ENCODE measurements at places on chromosomes 7 and 10. TPM values are rescaled to one million over a fixed set of nuclear protein-coding genes. Genes with fewer than 3 reads are reported as not detected.

GRCh38 chr10:132329565-132330485 is 2.2 kb upstream of the LRRC27 start:
- DNase-seq = peak; percentile 64
- peak overlapping the region; percentile 90 for H3K4me3 ChIP-seq
- peaks cover 38% of the 10 kb centered on the region for H3K36me3 ChIP-seq
- H3K27me3 ChIP-seq = peaks cover 1% of the 10 kb centered on the region
- peak overlapping the region; percentile 85 for H3K27ac ChIP-seq
- peaks cover 56% of the 10 kb centered on the region for H3K4me1 ChIP-seq

DNA sequence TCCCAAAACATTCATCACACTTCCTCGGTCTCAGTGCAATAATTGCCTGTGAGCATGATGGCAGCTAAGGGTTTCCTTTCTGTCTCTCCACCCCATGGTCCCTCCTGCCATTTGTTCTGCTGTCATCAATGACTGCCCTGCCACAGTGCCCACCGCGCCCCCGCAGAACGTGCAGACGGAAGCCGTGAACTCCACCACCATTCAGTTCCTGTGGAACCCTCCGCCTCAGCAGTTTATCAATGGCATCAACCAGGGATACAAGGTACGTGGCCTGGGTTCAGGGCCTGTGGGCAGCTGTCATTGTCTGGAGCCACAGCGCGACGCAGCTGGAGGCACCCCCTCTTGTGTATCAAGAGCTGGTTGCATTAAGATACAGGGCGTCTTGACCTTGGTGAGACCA is 632.9 kb upstream of the FOXK1 start:
- no peaks in the 10 kb centered on the region for H3K36me3 ChIP-seq
- H3K27me3 ChIP-seq = peaks cover 3% of the 10 kb centered on the region
- no peak overlapping the region for H3K4me3 ChIP-seq
- no peaks in the 10 kb centered on the region for H3K4me1 ChIP-seq

Gene WNT8B
- total RNA-seq = 0.46 TPM

GRCh38 chr7:70379210-70379609 is 752.7 kb upstream of the GALNT17 start:
- no peak overlapping the region for H3K4me3 ChIP-seq
- no peaks in the 10 kb centered on the region for H3K4me1 ChIP-seq
- no peak for DNase-seq
- H3K36me3 ChIP-seq = no peaks in the 10 kb centered on the region

- peak; percentile 57 for DNase-seq
- H3K27me3 ChIP-seq = no peaks in the 10 kb centered on the region
- H3K4me3 ChIP-seq = no peak overlapping the region
- H3K4me1 ChIP-seq = no peaks in the 10 kb centered on the region
- H3K27ac ChIP-seq = no peak overlapping the region
Measured at GRCh38 chr10:128078136-128078969, 47.9 kb downstream of the MKI67 start.

Gene TMEM130
- total RNA-seq = not detected

DNA sequence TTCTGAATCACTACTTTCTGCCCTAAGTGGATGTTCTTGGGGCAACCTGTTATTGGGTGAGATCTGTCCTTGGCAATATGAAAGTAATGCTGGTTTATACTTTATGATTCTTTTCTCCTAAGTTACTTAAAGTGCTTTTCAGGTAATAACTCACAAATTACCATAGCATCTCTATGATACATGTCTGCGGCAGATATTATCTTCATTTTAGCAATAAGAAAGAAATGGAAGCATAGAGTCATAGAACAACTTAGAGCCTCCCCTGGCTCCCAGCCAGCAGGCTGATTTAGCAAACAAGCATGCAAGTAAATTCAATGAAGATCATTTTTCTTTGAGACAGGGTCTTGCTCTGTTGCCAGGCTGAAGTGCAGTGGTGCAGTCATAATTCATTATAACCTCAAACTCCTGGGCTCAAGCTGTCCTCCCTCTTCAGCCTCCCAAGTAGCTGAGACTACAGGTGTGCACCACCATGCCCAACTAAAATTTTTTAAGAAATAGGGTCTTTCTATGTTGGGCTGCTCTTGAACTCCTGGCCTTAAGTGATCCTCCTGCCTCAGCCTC is 38.1 kb upstream of the GRM8 start:
- no peaks in the 10 kb centered on the region for H3K4me1 ChIP-seq
- H3K4me3 ChIP-seq = no peak overlapping the region
- H3K36me3 ChIP-seq = no peaks in the 10 kb centered on the region
- no peak overlapping the region for H3K27ac ChIP-seq
- H3K27me3 ChIP-seq = peaks cover 7% of the 10 kb centered on the region
- DNase-seq = no peak

GRCh38 chr10:102120142-102120990 is at the start of gene LDB1:
TSS of gene LDB1 (minus strand) at chr10:102120368. CDS start at chr10:102120110, 258 bp downstream.
- H3K27ac ChIP-seq = peak within 1 kb of the TSS; percentile 96
- H3K27me3 ChIP-seq = no peaks in the 10 kb centered on the region
- DNase-seq = peak; percentile 74

Gene CYP2C19
- 0.53 TPM for total RNA-seq

Gene GDF2
- not detected for total RNA-seq

DNA sequence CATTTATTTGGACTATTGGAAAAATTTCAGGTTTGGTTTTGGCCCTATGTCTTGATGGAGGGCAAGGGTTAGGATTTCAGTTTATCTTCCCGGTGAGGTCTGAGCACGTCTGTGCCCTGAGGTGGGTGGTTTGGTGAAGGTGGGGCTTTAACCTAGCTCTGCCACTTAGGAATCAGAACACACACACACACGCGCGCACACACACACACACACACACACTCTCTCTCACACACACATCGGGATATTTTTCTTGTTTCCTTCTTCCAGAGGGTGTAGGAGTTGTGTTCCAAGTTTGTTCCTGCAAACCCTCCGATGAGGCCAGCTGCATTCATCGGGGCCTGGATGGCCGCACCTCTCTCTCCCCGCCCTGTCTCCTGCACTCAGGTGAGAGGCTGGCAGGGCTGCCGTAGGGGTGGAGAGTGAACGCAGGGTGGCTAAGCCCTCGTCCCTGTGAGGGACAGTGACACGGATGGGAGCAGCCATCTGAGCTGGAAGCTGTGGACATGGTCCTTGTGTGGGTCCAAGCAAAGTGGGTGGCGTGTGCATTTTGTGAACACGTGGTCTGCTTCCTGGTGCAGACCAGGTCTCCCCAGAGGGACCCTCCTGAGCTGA is 34.2 kb downstream of the CHST12 start:
- H3K27ac ChIP-seq = no peak overlapping the region
- H3K27me3 ChIP-seq = no peaks in the 10 kb centered on the region
- H3K4me1 ChIP-seq = no peaks in the 10 kb centered on the region
- DNase-seq = no peak
- H3K4me3 ChIP-seq = no peak overlapping the region

Gene RNF32
- total RNA-seq = 1.4 TPM

- no peak overlapping the region for H3K4me3 ChIP-seq
- no peak overlapping the region for H3K27ac ChIP-seq
- DNase-seq = no peak
- no peaks in the 10 kb centered on the region for H3K36me3 ChIP-seq
- H3K4me1 ChIP-seq = peaks cover 17% of the 10 kb centered on the region
Measured at GRCh38 chr10:30734901-30735300, 105.3 kb upstream of the LYZL2 start.

DNA sequence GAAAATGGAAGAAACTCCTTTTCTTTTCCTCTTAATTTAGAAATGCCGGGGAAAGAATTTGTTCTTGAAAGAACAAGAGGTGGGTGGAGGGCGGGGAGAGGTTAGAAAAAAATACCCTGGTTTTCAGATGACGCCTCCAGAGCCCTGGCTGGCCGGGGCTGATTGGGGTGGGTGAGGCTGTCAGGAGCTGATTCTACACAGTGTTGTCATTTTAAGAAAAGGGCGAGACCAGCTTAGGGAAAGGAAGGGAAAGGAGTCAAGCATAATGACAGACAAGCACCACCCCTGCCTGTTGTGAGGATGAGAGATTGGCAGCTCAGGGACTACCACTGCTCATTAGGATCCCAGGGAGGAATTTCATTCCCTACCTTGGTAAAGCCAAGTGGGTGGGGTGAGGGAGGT is 9.9 kb upstream of the FAM180A start:
- peaks cover 29% of the 10 kb centered on the region for H3K27me3 ChIP-seq
- no peak overlapping the region for H3K27ac ChIP-seq
- no peak for DNase-seq
- no peaks in the 10 kb centered on the region for H3K36me3 ChIP-seq

- H3K4me1 ChIP-seq = peaks cover 59% of the 10 kb centered on the region
- no peaks in the 10 kb centered on the region for H3K27me3 ChIP-seq
- H3K36me3 ChIP-seq = peaks cover 16% of the 10 kb centered on the region
- no peak overlapping the region for H3K4me3 ChIP-seq
Measured at GRCh38 chr10:102776779-102777456, 33.2 kb downstream of the WBP1L start.

Gene ZSCAN25
- 15.9 TPM for total RNA-seq

DNA sequence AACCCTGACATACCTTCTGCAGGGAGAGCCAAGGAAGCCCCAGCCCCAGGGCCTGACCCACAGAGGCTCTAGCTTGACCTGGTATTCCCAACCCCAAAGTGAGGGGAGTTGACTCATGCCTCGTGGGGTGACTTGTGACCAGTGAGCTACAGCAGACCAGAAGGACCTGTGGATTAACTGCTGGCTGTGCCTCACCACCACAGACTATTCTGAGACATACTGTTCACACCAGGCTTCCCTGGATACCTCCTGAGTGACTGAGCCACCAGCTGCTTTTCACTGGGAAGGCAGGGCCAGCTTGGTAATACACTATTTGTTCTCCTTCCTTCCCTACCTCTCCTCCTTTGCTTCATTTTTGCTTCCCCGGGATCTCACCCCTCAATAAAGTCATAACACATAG is 7.3 kb downstream of the PLXNA4 start:
- H3K27me3 ChIP-seq = peaks cover 55% of the 10 kb centered on the region
- H3K36me3 ChIP-seq = no peaks in the 10 kb centered on the region
- DNase-seq = no peak

Measured in activated CD4-positive, alpha-beta memory T cell treated with anti-CD3 and anti-CD28 coated beads for 36 hours (primary cell).